ENCODE measurements at places on chromosomes 5 and 9.

DNA sequence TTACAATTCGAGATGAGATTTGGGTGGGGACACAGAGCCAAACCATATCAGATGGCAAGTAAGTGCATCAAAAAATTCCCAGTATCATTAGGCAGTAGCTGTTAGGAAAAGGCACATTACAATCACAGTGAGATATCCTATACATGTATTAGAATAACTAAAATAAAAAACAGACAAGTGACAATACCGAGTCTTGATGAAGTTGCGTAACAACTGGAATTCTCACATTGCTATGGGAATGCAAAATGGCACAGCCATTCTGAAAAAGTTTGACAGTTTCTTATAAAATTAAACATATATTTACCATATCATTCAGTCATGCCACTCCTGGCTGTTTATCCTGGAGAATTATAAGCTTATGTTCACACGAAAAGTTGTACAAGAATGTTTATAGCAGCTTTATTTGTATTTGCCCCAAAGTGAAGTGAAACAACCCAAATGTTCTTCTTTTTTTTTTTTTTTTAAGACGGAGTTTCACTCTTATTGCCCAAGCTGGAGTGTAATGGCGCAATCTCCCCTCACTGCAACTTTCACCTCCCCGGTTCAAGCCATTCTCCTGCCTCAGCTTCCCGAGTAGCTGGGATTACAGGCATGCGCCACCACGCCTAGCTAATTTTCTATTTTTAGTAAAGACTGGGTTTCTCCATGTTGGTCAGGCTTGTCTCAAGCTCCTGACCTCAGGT, 93.1 kb upstream of the TLE1 start:
- DNase-seq = no peak

GRCh38 chr9:72930828-72931227, 22.0 kb downstream of the ALDH1A1 start:
- DNase-seq = no peak

GRCh38 chr9:103839197-103839596, 254.9 kb upstream of the SMC2 start:
- DNase-seq = no peak

DNA sequence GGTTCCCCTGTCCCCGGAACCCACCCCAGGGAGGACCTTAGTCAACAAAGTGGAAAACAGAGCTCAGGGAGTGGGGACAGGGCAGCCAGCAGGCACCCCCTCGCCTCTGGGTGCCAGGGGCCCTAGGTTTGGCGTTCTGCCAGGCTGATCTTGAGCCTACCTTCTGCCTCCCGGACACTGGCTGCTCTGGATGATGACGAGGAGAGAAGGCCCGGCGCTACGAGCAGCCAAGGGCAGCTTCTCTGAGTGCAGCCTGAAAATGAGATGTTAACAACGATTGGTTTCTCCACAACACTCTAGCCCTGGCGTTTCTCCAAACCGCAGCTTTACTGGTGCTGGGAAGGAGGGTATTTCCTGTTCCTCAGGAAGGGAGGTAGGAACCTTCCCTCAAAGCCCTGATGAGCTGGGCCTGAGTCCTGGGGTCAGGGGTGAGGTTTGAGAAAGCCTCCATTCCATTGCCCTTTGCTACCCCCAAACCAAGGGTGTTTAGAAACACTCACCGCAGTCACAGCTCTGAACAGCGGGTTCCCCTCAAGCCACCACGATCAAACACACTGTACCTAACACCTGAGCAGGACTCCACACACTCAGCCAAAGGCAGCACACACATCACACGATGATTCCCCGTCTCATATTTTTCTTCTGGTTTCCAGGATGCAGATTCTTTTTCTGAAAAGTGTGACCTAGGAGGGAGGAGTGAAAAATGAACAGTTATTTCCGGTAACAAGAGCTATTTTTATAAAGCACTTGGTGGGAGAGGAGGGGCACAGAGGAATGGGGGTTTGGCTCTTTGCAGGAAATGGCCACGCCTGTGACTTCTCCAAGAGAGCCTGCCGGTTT, at the start of gene STING1:
STING1 (minus strand) TSS at position 709 of the 840 bp plus-strand sequence. CDS start 1,054 bp downstream, outside the sequence.
- DNase-seq = peak; percentile 30

DNA sequence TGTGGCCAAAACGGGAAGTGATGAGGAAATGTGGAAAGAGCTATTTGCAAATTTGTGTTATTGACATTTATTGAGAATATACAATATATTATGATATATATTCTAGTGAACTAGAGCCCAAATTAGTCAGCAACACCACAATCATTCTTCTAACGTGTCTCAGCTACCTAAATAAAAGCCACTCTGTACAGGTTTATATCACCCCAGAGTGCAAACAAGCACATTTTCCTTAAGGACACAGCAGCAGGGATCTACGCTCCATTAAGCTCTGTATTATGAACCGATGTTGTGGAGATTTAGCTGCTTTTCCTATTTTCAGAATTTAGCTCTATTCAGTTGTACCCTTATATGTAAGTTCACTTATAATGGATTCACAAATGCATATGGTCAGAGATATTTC, 77.9 kb downstream of the CDH18 start:
- no peak for DNase-seq

DNA sequence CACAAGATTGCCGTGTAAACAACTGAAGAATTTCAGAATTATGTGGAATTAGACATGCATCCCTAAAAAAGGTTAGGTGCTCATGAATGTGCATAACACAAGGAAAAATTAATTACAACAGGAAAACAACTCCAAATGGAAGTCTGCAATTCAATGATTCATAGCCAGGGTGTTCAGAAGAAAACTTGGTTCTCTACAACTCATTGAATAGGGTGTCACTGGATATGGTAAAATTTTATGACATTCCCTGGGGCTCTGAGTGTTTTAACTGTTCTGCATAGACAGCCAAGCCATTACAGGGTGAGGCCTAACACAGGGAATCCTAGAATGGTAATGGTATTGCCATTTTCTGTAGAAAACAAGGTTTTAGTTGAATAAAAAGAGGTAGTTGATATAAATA, 24.4 kb upstream of the ZSWIM6 start:
- DNase-seq = no peak

DNA sequence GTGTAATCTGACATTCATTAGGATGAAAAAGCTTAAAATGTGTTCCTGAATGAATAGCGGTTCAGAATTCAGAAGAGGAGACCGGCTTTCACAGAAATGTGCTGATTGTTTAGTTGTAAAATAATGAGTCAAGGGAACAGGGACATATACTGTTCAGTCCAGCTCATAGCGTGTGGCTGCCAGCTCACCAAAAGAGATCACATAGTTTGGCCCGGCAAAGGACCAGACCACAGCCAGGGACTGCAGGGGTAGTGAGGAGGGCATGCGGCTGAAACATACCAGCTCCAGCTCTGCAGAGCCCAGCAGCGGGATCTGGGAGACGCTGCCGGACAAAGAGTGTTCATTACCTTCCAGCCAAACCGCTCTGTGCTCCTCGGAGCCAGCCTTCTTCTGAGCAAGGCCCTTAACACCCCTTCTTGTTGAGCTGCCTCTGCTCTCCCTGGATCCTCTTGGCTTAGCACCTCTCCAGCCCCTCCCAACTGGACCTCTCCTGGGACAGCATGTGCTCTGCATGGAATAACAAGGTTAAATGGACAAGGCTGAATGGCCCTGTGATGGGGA, 116.8 kb upstream of the CNTLN start:
- no peak for DNase-seq

DNA sequence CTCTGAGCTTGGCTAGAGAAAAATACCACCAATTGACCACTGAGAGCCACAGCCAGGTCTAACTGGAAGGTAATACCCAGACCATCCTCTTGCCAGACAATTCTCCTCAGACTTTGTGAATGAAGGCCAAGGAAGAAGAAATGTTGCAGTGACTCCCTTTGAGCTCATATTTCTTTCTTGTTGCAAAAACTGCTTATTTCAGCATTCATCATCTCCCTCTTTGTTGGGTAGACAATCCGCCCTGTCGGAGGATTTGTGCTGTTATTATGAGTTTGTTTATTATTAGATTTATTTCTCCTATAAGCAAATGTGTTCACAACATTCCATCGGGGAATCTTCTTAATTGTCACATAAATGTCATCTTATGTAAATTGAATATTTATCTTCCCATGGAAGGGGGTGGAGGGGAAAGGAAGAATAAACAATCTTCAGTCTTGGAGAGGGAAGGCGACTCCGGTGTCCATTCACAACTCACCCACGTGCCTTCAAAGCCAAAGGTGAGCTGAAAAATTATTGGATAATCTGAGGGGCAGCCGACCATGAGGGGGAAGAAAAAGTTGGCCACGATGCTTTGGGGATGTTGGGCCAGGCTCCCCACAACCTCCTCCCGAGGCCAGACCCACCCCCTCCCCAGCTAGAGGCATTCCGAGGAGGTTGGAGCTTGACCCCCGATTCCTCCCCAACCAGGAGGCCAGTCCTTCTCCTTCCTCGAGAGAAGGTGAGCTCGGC, 1.8 kb upstream of the JADE2 start:
- no peak for DNase-seq

GRCh38 chr5:172768573-172769341, 2.2 kb downstream of the DUSP1 start:
- no peak for DNase-seq

DNA sequence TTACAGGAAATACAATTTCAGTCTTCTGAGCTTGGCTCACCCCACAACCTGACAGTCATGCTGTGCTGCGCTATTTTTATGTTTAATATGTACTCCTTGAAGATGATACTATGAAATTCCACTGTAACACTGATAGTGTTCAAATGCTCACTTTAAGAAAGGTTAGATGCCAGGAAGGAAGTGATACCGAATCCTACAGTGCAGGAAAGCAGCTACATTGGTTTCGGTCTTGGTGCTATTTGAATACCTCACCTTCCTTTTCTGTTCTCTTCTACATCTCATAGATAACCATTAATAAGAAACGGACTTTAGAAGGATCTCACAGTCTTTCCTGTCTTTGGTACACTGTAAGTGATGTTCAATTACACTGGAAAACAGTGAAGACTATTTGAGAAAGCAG, 117.6 kb downstream of the SEMA5A start:
- no peak for DNase-seq

GRCh38 chr9:126514037-126514821, 99.5 kb upstream of the LMX1B start:
- peak; percentile 38 for DNase-seq

DNA sequence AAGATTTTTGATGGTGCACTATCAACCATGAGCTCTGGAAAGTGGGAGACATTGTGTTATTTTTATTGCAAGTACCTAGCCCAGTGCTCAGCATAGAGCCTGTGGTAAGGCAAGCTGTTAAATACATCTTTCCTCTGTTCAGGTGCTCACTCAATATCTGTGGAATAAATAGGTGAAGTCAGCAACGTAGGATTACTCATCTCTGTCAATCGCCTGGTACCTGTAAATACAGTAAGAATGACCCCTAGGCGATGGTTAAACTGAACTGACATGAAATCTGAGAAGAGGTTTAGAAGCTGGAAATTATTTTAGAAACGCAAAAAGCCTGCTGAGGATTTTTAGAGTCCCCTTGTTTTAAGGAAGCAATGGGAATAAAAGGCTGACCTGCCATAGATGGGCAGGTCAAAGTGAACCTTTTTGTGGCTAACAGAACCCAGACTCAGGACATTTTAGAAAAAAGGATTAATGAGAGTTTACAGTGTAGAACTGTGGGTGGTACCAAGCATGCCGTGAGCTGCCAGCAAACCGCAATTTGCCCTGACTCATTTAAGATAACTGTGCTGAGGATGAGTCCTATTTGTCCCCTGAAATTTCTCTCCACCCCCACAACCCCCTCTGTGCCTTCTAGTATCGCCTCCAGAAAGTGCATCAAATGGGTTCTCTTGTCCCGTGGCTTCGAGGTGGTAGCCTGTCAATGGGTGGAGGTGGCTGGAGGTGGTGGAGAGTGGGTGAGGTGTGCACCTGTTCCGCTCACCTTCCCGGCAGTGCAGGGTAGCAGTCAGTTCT, 375.1 kb downstream of the MED10 start:
- no peak for DNase-seq

- DNase-seq = no peak
Measured at GRCh38 chr5:80189201-80189600, 66.6 kb downstream of the SERINC5 start.

DNA sequence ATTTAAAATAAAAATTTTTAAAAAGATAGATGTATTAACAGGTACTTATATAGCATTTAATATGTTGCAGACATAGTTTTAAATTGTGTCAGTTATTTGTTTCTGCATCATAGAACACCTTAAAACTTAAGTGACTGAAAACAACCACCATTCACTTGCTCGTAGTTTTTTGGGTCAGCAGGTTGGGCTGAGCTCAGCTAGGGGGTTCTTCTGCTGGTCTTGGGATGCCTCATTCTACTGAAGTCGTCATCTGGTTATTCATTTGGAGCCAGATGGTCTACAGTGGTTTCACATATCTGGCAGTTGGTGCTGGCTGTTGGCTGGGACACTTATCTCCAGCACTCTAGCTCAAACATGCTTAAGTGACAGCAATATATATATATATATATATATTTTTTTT, 29.6 kb downstream of the PSAT1 start:
- DNase-seq = no peak

GRCh38 chr9:121636341-121636865, 15.0 kb upstream of the DAB2IP start:
- DNase-seq = no peak

DNA sequence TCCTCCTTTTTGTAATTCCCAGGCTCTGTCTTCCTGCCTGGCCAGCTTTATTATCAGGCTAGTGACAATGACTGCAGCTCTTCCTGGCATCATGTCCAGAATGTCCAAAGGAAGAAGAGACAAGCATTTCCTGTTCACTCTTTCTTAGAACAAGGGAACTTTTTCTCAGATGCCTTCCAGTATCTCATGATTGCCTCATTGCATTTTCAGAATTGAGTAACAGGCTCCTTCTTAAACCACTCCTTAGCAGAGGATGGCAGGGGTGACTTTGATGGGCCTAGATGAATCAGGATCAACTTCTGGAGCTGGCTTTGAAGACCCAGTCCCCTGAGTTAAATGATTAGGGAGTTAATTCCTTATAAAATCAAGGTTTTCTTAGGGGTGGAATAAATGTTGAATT, 92.9 kb upstream of the RASGRF2 start:
- no peak for DNase-seq

DNA sequence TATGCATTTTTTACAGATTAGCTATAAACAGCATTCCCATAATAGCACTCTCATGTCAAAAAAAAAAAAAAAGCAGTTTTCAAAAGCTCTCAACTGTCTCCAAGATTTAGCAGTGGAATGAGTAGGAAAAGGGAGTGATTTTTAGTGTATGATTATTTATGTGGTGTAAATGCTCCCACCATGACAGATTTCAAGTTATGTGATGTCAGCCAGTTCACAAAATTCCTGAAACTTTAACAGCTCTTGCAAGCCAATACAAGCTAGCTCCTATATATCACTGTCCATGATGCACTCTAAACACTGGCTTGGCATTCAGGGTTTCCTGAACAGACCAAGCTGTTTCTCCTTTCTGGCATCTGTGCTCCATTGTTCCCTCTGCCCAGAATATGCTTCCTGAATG, 7.9 kb upstream of the ANKDD1B start:
- DNase-seq = no peak

- no peak for DNase-seq
Measured at GRCh38 chr5:153400931-153401330, 89.5 kb upstream of the GRIA1 start.

- DNase-seq = no peak
Measured at GRCh38 chr5:112794410-112794809, 56.7 kb downstream of the APC start.

GRCh38 chr9:84521208-84521607, 148.3 kb upstream of the NTRK2 start:
- no peak for DNase-seq

GRCh38 chr9:70901746-70902145, 219.7 kb downstream of the TRPM3 start:
- no peak for DNase-seq

Data from activated CD8-positive, alpha-beta memory T cell treated with anti-CD3 and anti-CD28 coated beads for 1 hour (primary cell).